ENCODE measurements at places on chromosomes 1 and 21.
A peak's percentile ranks its signal among the peaks of the same experiment; 100 is the strongest.

- no peak for DNase-seq
Measured at GRCh38 chr1:193070942-193071341, 11.5 kb downstream of the RO60 start.

DNA sequence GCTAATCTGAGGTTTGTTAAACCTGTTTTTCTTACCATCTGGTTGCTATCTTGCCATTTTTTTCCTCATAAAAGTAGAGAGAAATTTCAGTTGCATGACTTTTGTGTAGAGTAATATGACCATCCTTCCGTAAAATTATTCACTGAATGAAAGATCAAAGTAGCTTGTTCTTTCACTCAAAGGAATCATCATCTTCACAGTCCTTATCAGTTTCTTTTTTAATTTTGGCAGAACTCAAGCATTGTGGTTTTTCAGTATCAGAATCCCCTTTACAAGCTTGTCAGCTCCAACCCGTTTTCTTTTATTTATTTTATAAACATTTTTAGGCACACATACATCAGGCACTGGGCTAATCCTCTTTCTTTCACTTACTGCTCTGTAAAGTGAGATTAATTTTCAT lies 91.7 kb downstream of the UBE2U start:
- no peak for DNase-seq

DNA sequence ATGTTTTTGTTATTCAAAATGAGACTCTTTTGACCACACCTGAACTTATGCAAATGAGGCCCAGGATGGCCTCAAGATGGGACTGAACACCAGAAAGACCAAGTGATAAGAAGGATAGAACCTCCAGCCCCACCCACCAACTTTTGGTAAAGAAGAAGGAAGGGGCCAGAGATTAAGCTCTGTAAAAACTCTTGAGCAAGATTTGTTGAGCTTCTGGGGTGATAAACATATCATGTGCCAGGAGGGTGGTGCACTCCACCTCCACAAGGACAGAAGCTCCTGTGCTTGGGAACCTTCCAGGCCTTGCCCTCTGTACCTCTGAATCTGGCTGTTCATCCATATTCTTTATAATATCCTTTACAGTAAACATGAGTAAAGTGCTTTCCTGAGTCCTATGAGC lies 5.3 kb downstream of the RSPH1 start:
- DNase-seq, result no peak

GRCh38 chr1:116330342-116330652 lies 42.7 kb upstream of the ATP1A1 start:
- DNase-seq, result no peak

DNA sequence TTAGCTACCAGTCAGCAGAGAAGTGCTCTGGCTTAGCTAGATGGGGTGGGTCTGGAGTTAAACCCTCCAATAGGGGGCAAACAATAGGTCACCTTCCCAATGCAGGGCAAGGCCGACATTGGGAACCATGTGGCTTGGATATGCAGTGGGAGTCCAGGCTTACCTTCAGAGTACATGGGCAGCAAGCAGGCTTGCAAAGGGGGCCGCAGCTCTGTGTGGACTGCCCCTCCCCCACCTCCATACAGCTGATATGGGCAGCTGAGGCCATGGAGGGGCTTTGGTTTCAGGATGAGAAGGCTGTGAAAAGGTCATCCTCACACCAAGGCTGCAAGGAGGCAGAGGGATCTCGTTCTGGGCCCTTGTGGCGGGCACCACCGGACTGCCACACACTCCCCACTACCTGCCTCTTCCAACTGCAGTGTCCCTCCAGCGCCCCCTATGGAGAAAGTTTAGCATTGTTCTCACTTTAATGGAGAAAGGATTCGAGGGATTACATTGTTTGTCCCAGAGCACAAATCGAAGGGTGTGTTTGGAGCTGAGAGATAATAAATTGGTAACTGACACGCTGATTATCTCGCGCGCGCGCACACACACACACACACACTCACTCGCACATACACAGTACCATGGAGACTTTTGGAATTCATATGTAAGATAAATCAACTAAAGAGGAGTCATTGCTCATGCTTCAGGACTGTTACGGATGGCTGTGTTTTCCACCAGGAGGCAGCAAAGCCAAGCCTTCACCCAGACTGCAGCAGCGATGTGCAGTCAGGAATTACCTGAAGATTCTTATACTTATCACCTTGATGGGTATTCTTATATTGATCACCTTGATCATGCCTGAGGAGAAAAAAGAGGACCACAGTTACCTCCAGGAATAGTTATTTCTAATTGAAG lies 7.0 kb upstream of the SMCP start:
- no peak for DNase-seq

GRCh38 chr1:172680733-172681275 lies 21.9 kb downstream of the FASLG start:
- no peak for DNase-seq

DNA sequence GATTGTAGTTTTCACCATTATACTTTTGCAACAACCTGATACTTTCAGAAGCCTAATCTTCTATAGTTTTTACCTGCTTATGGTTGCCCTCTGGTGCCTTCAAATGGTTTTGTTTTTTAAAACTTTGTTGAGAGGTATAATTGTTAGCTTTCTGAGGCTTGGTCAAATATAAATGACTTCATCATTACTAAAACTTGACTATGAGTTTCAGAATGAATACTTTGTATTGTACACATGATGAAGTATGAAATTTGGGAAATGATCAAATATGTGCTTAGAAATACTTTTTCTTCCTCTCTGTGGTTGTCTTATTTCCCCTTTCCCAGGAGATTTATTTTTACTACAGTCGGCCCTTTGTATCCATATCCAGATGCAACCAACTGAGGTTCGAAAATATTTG lies 151.8 kb upstream of the B3GALT2 start:
- DNase-seq, result peak; percentile 73

DNA sequence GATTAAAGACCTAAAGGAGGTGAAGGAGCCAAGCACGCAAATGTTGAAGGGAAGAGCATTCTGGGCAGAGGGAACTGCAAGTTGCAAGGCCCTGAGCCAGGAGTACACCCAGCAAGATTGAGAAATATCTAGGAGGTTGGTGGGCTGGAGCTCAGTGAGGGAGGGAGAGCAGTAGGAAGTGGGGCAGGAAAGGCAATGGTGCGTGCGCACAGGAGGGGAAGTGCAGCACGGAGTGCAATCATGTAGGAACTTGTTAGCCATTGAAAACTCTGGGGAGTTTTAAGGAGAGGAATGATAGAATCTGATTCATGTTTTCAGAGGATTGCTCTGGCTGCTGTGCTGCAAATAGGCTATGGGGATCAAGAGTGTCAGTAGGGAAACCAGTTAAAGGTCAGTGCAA lies 13.2 kb upstream of the IGSF3 start:
- no peak for DNase-seq

- no peak for DNase-seq
Measured at GRCh38 chr1:178563099-178563820, 50.4 kb downstream of the TEX35 start.

DNA sequence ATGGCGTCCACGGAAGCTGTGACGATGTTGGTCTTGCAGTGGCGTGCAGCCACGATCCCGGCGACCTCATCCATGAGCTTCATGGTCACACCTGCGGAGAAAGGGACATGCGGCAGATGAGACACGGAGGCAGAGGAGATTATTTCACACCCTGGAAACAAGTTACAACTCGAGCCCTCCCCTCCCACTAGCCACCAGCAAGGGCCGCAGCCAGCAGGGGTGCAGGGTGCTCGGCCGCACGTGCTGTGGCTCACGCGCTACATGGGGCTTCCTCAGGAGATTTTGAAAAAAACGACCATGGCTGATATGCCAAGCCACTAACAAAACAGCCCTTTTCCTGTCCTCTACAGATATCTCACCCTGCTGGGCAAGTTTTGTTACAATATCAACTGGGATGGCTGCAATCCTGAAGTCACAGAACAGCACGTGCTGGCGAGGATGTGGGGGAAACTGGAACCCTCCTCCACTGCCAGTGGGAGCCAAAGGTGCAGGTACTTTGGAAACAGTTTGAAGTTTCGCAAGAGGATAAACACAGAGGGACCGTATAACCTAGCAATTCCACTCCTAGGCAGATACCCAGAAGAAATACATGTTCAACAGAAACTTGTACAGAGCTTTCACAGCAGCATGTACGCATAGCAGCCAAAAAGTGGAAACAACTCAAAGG lies 34.1 kb upstream of the GPR153 start:
- DNase-seq, result no peak

DNA sequence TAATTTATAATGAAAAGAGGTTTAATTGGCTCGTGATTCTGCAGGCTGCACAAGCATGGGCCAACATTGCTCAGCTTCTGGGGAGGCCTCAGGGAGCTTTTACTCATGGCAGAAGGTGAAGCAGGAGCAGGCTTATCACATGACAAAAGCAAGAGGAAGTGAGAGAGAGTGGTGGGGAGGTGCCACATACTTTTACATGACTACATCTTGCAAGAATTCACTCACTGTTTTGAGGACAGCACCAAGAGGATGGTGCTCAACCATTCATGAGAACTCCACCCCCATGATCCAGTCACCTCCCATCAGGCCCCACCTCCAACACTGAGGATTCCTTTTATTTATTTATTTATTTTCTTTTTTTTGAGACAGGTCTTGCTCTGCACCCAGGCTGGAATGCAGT lies 5.5 kb upstream of the PLEKHM2 start:
- peak; percentile 34 for DNase-seq

GRCh38 chr1:60126723-60127122 lies 53.2 kb upstream of the C1orf87 start:
- no peak for DNase-seq

GRCh38 chr1:65388908-65389695 lies 31.4 kb upstream of the LEPR start:
- DNase-seq, result no peak

- DNase-seq, result no peak
Measured at GRCh38 chr1:111469539-111469938, 4.2 kb upstream of the C1orf162 start.

DNA sequence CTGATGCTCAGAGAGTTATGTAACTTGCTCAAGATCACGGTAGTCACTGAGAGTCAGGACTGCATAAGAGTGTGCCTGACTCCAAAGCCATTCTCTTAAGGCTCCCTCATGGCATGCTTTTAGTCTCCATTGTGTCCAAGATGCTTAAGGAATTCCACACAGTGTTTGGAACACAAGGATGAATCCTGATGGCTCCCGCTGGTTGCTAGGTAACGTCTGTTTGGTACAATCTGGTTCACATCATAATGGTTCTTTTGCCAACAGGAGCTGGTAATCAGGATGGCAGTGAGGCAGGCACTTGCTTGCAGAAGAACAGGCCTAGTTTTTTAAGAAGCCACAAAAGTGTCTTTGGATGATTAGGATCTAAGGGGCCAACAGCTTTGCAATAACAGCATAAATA lies 436.5 kb upstream of the DAB1 start:
- DNase-seq, result no peak

DNA sequence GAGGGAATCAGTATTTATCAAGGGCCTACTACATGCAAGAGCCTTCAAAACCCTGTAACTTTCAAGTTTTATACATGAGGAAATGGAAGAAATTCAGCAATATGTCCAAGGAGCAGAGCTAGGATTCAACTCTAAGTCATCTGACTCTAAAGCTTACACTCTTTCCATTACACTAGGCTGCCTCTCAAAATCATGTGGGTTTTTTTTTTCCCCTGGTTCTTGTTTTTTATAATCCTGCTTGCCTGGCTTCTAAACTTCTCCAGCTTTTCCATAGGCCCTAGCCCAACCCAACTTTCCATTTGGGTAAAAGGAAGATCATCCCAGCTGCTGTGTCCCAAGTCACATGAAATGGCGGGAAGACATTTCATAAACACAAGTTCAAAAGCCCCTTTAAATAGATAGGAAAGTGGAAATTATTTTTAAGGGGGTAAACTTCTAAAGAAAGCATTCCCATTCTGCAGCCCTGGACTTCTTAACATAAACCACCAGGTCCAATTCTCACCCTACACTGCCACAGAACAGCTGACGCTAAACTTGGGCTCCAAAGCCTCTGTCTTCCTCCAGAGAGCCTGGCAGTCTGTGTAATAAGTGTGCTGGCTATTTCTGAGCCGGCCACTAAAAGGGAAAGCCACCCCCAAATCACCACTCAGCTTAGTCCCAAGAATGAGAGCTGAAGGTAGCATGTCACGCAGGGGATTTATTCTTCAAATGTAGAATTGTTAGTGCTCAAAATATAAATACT lies 46.9 kb downstream of the ITPKB start:
- no peak for DNase-seq

DNA sequence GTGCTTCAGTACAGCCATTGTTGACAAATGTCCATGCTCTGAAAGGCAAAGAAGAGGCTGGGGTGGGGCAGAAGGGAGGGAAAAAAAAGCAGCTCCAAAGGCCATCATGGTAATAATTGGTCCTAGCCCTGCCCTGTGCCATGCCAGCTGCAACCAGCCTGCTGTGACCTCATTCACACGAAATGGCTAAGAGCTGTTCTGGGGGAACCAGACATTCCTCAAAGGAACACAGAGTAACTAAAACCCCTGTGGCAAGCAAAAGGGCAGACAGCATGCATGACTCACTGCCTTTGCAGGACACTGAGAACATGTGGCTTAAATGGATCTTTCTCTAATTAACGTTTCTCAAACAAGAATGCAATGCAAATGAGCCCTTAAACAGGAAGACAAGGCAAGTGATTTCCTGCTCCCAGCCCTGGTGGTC lies 42.3 kb downstream of the STYXL2 start:
- DNase-seq, result peak; percentile 86

DNA sequence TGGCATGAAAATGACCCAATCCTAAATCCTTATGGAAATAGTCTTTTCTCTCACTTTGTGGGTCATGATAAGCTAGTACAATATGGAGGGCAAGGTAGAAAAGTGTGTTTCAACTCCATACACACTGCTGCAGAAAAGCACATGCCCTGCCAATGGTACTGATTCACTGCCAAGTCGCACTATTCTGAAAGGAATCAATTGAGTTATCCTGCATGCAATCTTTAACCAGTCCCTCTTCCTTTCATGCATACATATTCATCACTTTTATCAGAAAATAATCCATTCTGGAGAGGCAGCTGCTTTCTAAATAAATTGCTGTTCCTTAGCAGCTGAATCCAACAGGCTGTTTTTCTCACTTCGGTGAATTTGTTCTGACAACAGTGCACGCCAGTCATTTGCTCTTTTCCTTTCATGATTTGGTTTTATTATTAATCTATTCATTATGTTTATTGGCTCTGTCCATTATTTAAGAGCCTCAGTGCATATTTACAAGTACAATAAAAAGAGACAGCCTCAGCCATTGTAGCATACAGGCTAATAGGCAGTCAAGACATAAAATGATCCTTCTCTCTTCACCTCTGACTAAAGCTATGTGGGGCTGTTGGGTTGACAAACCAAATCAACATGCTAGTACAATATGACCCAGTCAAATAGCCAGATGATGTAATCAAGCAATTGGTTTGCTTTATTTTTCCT lies 108.8 kb downstream of the CHD1L start:
- DNase-seq, result no peak

- DNase-seq, result no peak
Measured at GRCh38 chr1:6235296-6235677, 477 bp downstream of the ICMT start.

- DNase-seq, result no peak
Measured at GRCh38 chr1:207172321-207172720, 68.3 kb downstream of the C4BPA start.

DNA sequence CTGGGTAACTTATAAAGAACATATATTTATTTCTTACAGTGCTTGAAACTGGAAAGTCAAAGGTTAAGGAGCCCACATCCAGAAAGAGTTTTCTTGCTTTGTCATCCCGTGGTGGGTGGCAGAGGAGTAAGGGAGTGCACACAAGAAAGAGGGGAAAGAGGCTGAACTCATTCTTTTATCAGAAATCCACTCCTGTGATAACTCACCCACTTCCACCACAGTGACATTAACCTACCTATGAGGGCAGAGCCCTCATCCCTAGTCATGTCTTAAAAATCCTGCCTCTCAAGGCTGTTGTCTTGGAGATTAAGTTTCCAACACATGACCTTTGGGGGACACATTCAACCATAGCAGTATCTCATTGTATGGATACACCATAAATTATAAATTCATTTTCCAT lies 32.5 kb upstream of the RGS4 start:
- DNase-seq, result no peak
